LoVo (cell line): ENCODE measurements at places on chromosomes 2 and 18.

DNA sequence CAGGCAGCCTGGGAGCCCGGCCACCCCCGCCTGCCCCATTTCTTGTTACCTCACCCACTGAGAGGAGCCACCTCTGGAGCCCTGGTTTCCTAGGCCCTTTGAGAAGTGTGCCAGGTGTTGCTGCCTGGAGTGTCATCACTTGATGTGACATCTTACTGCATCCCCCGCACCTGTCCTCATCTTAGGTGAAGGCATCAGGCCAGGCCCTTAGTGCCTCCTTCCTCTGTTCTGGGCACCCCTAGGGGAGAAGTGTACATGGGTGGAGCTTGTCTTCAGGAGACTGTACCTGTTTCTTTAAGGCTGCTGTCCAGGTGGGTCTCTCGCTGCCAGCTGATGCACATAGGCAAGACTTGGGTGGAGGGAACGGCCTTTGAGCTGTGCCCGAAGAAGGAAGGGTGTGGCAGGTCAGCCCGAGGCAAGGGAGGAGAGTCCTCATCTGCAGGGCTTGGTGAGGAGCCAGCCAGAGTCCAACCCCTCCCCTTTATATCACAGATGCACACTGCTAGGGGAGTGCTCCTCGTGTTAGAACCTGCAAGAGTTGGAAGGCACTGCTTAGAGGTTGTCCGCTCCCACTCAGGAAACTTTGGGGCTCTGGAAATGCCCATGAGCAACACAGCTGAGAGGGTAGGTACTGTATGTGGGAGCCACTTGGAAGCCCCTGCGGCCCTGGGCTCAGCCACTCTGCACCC lies 45.9 kb downstream of the NCK2 start:
- peak; percentile 4 for DNase-seq

DNA sequence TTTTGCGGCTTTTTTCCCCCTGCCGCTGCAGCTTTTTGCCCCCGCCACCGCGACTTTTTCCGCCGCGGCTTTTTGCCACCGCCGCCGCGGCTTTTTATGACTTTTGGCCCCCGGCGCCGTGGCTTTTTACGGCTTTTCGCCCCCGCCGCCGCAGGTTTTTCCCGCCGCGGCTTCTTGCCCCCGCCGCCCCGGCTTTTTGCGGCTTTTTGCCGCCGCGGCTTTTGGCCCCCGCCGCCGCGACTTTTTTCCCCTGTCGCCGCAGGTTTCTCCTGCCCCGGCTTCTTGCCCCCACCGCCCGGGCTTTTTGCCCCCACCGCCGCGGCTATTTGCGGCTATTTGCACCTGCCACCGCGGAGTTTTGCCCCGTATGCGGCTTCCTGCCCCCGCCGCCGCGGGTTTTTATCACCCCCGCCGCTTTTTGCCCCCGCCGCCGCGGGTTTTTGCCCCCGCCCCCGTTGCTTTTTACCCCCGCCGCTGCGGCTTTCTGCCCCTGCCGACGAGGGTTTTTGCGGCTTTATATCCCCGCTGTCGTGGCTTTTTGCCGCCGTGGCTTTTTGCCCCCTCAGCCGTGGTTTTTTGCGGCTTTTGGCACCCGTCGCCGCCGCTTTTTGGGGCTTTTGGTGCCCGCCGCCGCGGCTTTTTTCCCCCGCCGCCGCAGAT lies 2750.9 kb downstream of the RPIA start:
- no peak for DNase-seq

DNA sequence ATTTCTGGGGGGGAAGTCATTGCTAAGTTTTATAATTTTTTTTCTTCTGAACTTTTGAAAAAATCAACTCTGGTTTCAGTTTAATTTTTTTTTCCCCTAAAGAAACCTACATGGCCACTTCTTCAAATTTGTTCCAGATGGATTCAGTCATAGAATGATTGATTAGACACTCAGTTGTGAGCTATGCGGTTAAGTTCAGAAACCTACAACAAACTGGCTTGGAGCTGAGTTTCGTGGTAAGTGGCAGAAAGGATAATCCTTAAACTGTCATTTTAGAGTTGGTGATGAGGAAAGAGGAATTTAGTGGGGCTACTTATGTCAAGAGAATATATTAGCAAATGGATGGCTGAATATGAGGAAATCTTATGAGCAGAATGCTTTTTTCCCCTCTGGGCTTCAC lies 23.7 kb downstream of the EFEMP1 start:
- DNase-seq: no peak

- no peak for DNase-seq
These were observed 99.8 kb upstream of the FBXO11 start for GRCh38 chr2:48006094-48006493.

DNA sequence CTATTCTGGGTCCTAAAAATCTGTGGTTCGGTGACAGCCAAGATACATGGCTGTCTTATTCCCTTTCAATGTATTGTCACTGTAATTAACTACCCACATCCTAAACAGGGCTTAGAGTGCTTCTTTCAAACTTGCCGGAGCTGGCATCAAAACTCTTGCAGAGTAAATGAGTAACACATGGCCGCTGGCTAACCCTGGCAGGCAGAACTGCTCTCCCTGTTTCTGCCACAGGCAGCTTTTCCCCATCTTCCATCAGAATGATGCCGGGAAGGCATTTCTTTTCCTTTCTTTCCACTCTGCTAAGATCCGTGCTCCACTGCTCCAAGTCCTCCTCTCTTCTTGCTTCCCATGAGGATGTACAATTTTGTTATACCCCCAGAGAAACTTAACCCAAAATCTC lies 54.8 kb upstream of the PTPRM start:
- no peak for DNase-seq

- DNase-seq: no peak
These were observed 67.8 kb downstream of the TMEM18 start for GRCh38 chr2:609449-609848.

DNA sequence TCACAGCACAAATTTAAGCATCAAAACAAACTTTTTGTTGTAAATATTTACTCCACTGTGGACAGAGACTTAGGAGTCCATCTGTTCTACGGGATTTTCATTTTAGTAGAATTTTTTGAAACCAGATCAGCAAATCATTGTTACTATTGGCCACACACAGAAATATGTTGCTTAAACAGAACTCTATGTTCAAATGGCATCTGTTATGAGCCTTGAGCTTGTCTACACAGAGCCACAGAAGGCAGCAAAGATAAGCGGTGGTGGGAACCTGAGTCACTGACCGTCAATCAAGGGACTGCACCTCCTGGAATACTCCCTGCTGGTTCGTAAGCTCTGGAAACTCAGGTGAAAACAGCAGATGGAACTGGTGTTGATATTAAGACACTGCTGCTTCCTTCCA lies 156.8 kb downstream of the TMEM200C start:
- DNase-seq: no peak

DNA sequence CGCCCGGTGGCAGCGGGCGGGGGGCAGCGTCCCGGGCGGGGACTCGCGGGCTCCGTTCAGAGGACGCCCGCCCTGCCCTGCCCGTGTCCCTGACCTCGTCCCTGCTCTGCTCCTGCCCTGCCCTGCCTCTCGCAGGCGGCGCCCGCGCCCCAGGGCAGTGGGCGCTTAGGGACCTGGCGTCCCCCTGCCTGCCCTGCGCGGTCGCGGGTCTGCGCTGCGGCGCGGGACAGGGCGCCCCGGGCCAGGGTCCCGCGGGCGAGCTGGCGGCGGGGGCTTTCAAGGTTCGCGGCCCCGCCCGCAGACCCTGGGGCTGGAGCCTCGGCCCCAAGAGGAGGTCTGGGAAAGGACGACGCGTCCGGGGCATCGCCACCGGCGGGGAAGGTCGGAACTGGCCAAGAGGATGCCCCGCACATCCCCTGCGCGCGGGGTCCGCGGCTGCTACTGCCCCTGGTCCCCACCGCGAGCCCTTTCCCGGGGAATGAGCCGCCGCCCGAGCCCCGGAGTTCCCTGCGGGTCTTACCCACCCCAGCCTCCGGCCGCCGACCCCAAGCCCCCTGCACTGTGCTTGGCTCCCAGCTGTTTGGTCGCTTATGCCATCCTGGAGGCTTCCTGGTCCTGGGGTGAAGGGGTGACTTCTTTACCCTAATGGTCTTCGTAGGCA lies 679 bp downstream of the RNF144A start:
- no peak for DNase-seq

DNA sequence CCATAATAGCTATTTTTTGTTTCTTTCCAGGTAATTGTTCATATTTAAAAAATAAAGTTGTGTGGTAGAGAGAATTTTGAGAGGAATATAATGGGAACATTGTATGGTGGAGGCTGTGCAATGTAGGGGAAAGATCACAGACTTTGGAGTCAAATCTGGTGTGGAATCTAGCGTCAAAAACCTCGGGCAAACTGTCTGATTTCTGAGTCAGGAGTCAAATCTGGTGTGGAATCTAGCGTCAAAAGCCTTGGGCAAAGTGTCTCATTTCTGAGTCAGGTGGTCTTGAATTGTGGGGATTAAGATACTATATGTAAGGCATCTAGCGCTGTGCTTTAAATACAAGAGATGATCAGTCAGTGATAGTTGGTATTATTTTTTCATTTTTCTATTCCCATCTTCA lies 5.1 kb downstream of the PTPN4 start:
- no peak for DNase-seq

GRCh38 chr2:54725343-54726099 lies 2.1 kb downstream of the EML6 start:
- no peak for DNase-seq

GRCh38 chr2:239554766-239555570 lies 154.1 kb upstream of the HDAC4 start:
- no peak for DNase-seq

DNA sequence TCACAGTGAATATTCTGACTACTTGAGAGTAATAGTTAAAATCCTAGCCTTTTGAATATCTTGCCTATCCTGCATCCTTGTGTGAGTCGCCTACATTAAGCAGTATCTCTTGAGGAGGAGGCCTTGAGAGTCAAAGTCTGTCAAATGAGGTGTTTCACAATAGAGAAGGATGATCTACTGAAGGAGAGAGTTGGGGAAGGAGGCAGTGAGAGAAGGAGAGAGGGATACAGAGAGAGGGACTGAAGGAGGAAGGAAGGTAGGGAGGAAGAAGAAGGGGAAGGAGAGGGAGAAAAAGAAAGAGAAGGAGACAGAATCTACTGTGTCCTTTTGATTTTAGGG lies 123.6 kb upstream of the CYP26B1 start:
- DNase-seq: no peak

GRCh38 chr18:73719611-73720010 lies 428.0 kb downstream of the FBXO15 start:
- DNase-seq: no peak

DNA sequence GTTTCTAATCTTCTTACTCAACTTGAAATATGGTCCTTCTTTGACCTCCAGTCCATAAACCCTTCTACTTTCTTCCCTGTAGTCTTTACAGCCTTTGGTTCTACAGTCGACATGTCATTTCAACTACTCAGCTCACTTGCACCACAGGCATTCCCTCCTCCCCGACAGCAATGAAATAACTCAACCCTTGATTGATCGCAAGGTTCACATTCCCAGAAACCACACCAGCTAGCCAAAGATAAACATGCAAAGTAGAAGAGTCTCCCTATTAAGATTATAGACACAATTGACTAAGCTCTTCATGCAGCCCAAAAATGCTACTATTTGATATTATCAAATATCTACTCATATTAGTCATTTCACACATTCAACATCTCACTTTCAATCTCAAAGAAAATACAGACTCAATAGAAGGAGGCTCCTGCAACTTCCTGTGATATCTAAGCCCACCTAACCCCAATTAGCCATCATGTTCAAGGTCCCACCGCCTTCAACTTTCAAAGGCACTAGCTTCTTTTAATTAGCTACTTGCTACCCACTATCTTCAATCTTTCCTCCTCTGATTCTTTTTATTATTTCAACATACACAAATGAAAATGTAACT lies 50.8 kb downstream of the RTTN start:
- DNase-seq: no peak

DNA sequence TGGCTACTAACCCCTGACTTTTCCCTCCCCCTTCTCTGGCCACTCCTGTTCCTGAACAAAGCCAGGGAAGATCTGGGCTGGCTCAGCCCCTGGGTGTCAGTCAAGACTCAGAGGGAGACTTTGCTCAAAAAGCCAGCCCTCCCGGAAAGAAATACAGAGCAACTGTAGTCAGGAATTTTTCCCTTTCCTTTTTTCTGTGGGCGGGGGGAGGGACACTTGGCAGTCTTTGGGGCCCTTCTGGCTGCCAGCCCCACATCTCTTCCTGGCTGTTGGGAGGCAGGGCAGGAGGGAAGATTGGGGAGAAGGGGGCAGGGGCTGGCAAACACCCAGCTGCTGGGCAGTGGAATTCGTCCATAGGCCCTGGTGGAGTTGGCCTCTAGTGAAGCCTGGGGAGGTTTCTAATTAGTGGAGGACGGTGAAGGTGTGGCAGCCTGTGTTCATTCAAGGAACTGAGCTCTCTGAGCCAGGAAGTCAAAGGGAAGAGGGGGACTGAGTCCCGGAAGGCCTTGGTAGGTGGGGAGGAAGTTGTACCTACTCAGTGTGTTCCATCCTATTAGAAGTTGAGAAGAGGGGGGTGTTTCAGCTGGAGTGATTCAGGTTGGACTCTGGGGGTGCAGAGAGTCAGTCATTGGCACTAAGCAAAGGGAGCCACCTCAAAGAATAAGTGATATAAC lies 10.9 kb downstream of the IGFBP2 start:
- no peak for DNase-seq

- no peak for DNase-seq
These were observed 62.8 kb downstream of the NABP1 start for GRCh38 chr2:191740759-191741158.

DNA sequence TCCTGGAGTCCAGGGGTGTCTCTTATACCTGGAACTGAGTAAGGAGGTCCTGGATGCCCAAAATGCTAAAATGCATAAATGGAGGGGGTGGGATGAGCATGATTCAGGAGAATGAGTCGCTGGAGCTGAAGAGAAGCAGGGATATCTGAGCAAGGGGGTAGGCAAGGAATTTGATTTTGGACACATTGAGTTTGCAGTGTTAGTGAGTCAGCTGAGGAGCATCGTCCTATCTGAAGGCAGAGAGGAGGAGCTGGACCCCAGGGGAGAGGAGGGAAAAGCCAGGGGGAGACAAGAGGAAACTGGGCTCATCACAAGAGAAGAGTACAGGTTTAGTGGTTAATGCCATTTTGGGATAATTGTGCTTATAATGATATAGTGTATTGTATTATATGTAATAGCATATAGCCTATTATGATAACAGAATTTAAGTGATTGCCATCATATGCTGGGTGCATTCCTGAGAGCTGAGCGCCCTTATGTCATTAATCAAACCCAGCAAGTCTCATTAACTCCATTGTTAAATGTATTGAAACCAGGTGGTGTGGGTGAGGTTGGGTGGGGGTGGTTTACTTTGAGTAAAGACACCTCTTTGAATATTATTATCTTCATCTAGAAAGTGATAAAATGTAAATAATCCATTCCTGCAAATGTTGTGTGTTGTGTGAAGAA lies 12.4 kb downstream of the EHD3 start:
- DNase-seq: no peak

DNA sequence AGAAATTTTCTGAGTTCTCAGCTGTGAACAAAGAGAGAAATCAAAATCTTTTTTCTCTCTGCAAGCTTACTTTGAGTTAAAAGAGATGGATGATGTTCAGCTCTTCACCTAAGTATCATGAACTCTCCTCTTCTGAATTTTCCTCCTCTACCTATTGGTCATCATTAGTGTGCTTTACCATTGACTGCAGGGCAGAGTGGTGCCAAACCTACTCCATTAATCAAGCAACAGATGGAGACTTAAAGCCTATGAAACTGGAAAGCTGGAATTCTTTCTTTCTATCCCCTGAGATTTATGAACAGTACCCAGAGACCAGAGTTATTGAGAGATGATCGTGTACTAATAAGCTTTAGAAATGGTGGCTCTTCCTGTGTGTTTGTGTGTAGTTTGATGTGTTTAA lies 31.3 kb upstream of the LINC00305 start:
- no peak for DNase-seq

- DNase-seq: no peak
These were observed 448.6 kb downstream of the BCL11A start for GRCh38 chr2:60104514-60105505.

- no peak for DNase-seq
These were observed 83.4 kb downstream of the RTN4 start for GRCh38 chr2:54966837-54967236.
